ENCODE measurements at places on chromosomes 4 and X.

DNA sequence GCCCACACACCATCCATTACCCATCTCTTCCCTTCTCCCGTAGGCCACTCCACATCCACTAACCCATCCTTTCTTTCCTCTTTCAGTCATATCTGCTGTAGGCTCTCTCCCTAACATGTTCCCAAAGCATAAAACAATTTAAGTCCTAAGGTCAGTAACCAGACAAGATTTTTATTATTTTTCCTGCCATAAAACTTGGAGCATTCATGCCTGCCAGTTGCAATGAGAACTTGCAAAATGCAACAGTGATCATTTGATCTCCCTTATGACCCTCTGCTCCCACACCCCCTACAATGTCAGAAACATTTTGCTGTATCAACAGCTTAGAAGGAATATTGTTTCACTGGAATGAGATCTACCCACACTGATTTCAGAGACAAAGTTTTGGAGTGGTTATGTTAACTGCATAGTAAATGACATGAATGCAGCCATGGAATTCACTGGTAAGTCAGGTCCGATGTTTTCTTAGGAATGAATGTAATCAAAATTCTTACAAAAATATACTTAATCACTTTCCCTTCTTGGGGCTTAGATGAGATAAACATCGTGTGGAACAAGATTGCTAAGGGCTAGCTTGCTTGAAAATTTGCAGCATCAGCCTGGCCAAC is 5.7 kb downstream of the NIPAL1 start:
- DNase-seq: no peak

- peak; percentile 79 for DNase-seq
Measured at GRCh38 chrX:46574774-46575381, 1.3 kb downstream of the CHST7 start.

- no peak for DNase-seq
Measured at GRCh38 chrX:79176028-79176427, 31.5 kb downstream of the GPR174 start.

DNA sequence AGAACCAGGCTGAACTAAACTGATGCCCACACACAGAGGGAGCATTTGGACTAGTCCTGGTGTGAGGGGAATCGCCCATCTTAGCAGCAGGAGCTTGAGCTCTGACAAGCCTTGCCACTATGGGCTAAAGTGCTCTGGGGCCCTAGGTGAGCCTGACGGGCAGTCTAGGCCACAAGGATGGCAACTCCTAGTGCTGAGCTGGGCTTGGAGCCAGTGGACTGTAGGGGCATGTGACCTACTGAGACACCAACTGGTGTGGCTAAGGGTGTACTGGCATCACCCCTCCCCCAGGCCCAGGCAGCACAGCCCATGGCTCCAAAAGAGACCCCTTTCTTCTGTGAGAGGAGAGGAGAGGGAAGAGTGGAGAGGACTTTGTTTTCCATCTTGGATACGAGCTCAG is 14.5 kb downstream of the CENPU start:
- no peak for DNase-seq

DNA sequence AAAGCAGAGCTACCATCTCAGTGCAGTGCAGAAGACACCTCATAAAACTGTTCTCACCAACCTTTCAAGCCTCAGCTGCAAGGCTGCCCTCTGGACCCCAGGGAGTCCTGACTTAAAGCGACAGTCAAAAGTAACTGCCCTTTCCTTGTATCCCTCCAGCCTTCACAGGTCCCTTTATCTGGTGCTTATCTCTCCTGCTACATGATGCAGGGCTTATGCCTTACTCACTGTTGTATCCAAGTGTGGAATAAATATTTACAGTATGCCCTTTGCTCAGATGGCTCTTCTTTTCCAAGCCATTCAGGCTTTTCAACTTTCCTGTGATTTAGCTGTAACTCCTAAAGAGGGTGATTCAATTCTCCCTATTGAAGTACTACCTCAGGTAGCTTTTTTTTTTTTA is 92.6 kb downstream of the KDR start:
- no peak for DNase-seq

- DNase-seq: no peak
Measured at GRCh38 chrX:97398030-97398551, 514.4 kb downstream of the RPA4 start.

DNA sequence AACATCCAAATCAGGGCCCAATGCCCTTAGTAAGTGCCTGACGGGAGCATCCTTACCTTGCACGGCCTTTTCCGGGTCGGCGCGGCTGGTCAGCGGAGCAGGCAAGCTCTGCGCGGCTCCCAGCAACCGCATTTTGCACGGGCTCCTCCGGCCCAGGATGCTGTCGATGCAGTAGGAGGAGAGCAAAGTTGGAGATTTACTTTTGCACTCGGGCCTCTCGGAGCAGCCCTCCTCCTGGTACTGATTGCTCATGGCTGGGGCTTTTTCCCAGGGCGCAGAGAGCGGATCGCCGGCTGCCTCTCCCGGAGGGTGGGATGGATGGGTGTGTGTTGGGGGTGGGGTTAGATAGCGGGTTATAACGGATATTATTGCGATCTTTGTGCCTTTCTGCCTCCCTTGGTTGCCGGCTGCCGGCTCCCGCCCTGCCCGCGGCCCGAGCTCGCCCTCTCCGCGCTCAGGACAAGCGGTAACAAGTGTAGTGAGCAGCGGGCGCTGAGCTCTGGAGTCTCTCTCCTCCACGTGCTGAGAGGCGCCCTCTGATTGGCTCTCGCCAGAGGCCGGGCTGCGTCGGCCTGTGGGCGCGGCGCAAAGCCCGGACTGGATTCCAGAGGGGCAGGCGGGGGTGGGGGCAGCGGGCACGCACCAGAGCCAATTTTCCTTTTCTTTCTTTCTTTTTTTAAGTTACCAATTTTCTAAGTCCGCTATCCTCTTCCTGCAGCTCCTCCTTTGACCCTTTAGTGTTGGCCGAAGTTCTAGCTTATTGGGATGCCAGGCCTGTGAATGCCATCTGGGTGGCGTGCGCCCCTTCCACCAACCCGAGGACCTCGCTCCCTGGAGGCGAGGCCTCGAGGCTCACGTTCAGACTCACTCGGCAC is at the start of gene ARX:
TSS of gene ARX (minus strand) at position 480 of the 875 bp plus-strand sequence. CDS start at position 252, 228 bp downstream.
- no peak for DNase-seq

DNA sequence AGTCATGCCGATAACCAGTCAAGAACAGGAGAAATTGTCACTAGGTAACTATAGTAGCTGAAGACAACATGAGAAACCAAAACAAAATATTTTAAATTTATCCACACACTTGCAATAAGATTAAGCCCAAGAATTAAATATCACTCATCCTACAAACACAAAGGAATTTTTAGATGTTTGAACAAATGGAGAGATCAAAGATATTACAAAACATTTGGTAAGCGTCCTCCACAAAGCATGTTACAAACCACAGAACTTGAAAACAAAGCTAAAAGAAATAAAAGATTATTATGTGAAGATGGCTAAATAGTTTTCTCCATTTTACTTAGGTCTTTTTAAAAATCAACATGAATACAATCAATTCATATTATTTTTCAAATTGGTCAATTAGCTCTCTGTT is 631.9 kb upstream of the INTU start:
- no peak for DNase-seq

- no peak for DNase-seq
Measured at GRCh38 chr4:123876671-123877101, 480.1 kb downstream of the SPRY1 start.

Measured in T-helper 2 cell (primary cell).